ENCODE measurements at places on chromosomes 2 and 18.

GRCh38 chr18:47323158-47323557 lies 71.7 kb upstream of the SKOR2 start:
- DNase-seq: no peak

DNA sequence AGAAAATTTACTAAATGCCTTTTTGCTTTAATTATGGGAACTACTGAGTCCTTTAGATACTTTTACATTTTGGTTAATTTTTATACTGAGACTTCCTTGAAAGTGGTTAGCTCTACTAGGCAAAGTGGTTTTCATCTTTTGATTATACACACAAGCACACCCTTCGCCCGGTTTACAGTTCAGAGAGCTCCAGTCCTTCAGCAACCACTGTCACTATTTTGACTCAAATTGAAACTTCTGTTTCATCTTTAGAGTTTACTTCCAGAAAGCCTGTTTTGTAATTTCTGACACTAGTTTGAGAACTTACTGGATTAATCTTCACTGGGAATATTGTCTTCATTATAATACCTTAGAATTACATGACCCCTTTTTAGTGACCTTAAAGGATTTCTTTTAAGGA lies 140.3 kb upstream of the FOSL2 start:
- DNase-seq: no peak

GRCh38 chr18:2178036-2178435 lies 393.3 kb downstream of the METTL4 start:
- no peak for DNase-seq

DNA sequence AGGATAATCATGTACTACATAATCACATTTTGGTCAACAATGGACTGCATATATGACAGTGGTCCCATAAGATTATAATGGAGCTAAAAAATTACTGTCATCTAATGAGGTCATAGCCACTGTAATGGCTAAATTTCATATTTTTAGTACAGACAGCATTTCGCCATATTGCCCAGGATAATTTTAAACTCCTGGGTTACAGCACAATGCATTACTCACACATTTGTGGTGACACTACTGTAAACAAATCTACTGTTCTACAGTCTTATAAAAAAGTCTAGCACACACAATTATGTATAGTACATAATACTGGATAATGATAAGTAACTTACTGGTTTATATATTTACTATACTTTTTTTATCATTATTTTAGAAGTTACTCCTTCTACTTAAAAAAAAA lies 12.8 kb downstream of the EIF2AK2 start:
- no peak for DNase-seq

DNA sequence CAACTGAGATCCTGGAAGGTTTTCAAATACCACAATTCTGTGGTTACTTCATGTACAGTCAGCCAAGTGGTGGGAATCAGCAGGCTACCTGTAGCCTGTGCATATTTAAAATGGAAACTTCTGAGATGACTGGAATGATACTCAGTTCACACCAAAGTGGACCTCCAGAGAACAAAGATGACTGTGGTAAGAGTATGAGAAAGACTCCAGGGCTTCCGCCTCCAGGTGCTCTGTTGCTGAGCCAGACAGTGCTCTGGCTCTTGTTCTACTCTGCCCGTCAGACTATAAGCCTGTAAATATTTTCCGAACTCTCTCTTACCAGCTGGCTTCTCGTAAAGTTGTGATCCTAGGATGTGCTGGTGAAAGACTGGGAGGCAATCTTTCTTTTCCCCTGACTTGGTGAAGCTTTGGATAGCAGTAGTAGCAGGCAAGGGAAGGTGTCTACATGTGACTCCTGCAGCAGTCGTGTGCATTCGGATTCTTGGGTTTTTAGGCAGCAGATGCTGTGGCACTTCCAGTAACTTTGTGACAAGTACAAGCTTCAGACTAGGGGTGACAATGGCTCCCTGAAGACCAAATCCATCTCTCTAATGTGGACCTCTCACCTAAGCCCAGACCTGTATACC lies 23.1 kb downstream of the ST3GAL5 start:
- no peak for DNase-seq

DNA sequence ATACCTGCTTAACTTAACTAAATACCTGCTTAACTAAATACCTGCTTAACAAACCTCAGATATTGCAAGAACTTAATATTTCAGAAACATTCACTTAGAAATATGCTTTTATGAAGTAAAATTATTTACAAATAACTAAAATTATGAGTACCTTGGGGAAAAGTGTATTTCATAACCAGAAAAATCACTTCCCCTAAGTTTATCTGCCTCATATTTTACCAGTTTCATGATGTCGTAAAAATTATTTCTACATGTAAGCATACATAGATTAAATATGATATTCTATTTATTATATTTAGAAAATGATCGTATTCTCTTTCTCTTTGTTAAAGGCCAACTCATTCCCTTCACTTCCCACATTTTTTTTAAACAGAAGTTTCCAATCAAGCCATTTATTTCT lies 41.5 kb upstream of the DSC1 start:
- DNase-seq: no peak

DNA sequence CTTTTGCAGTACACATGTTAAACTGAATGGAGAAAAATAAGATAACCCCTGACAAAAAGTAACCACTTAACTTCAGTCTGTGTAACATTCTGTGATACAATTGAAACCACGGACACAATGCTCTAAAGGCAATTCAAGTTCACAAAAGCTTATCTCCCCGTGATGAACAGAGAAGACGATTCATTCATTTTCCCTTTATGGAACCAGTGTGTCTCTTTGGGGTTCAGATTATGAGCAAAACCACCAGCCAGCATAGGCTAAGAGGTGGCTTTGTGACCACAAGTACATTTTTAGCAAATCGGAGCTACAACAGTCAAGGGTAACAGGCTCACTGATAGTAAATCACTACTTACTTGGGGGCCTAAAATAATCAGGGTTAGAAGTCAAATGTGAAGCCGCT lies 120.6 kb upstream of the SMAD7 start:
- no peak for DNase-seq

- DNase-seq: no peak
Observed at GRCh38 chr18:52670896-52671295, 330.9 kb downstream of the DCC start.

DNA sequence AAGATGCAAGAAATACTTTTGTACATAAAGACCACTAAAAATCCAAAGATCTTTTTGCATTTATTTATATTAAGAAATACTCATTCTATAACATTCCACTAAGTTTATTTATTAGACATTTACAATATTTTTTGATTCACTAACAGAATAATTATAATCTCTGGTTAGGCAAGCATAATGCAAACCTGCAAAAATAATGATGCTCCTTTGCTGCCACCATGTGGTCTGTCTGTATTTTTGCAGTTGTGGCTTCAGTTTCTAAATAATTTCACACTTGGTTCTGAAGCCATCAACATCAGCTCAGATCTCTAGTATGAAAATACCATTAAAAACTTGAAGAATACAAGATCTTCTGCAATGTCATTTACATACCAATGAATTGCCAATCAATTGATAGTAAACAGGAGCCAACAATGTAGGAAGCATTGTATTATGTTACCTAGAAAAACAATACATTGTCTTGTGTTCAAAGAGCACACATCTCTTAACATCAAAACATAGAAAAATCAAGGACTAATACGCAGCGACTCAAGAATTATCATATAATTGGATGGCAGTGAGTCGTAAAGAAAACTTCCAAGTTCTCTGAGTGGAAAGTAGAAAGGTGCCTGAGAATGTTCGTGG lies 28.8 kb upstream of the WDR75 start:
- no peak for DNase-seq

DNA sequence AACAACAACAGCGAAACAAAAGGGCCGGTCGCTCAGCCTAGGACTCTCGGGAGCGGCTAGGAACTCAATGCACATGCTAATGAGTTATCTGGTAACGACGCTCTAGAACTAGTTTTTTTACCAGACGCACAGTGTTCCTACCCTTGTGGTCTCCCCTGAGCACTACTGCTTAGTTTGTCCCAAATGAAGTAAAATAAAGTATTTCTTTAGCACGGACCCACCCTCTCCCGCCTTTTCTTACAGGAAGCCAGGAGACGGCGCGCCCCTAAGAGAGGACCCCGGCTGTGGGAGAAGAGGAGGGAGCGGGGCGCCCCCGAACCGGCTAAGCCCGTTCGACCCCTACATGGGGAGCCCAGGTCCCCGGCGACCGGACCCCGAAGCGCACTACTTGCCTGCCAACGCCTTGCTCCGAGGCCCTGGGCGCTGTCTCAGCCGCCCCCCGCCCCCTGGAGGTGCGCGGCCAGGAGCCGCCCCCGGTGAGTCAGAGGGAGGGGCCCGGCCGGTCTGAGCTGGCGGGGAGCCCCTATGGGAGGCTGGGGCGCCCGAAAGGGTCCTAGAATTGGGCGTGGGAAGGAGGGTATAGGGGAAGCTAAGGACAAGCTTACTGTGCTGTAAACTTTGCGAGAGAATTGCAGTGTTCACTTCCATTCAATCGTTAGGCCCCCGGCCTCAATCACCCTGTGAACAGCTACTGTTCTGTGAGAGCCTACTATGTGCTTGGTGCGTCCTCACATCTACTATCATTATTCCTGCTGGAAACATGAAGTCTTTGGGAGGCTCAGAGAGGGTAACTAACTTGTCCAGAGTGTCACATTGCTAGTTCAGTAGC lies 3.6 kb upstream of the CAPG start:
- no peak for DNase-seq

DNA sequence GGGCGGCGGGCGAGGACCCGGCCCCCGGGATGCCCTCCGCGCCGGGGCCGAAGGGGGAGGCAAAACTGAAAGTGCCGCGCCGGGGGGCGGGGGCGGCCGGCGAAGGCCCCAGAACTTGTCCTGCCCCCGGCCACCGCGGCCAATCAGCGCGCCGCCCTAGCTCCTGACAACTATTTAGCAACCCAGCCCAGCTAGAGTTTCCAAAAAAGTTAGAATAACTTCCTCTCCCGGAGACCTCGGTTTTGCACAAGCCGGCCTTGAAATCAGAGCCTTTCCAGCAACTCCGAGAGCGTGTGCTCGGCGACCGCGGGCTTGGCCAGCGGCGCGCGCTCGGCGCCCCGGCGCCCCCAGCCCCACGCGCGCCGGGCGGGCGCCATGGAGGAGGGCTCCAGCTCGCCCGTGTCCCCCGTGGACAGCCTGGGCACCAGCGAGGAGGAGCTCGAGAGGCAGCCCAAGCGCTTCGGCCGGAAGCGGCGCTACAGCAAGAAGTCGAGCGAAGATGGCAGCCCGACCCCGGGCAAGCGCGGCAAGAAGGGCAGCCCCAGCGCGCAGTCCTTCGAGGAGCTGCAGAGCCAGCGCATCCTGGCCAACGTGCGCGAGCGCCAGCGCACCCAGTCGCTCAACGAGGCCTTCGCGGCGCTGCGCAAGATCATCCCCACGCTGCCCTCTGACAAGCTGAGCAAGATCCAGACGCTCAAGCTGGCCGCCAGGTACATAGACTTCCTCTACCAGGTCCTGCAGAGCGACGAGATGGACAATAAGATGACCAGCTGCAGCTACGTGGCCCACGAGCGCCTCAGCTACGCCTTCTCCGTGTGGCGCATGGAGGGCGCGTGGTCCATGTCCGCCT lies at the start of gene TWIST2:
Gene TWIST2 (plus strand): TSS at position 245 of the 850 bp plus-strand sequence. CDS start 131 bp downstream, at position 376.
- DNase-seq: no peak

GRCh38 chr2:58042486-58042970 lies 4.1 kb upstream of the VRK2 start:
- DNase-seq: no peak

- DNase-seq: no peak
Observed at GRCh38 chr2:142875652-142876051, 1.8 kb upstream of the KYNU start.

GRCh38 chr2:241965931-241966412 lies 96.4 kb downstream of the RTP5 start:
- peak; percentile 28 for DNase-seq

- DNase-seq: no peak
Observed at GRCh38 chr2:238136820-238137537, 1.5 kb upstream of the KLHL30 start.

DNA sequence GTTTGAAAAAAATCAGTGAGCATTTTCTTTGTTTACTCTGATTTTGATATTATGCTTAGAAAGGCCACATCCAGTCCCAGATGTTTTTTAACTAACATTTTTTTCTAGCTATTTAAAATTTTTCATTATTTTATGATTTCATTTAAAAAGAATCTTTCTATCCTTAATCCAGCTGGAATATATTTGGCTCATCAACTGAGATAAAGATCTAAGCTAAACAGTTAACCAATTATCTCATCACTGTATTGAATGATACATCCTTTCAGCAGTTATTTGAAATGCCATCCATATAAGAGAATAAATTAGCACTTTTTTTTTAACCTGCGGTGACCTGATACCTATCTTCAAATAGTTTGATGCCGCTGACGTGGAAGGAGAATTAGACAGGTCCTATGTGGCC lies 245.5 kb upstream of the COPS8 start:
- DNase-seq: no peak

- DNase-seq: peak; percentile 66
Observed at GRCh38 chr2:165572151-165572550, 102.7 kb downstream of the CSRNP3 start.

- no peak for DNase-seq
Observed at GRCh38 chr2:43230951-43231827, 4.8 kb upstream of the ZFP36L2 start.

DNA sequence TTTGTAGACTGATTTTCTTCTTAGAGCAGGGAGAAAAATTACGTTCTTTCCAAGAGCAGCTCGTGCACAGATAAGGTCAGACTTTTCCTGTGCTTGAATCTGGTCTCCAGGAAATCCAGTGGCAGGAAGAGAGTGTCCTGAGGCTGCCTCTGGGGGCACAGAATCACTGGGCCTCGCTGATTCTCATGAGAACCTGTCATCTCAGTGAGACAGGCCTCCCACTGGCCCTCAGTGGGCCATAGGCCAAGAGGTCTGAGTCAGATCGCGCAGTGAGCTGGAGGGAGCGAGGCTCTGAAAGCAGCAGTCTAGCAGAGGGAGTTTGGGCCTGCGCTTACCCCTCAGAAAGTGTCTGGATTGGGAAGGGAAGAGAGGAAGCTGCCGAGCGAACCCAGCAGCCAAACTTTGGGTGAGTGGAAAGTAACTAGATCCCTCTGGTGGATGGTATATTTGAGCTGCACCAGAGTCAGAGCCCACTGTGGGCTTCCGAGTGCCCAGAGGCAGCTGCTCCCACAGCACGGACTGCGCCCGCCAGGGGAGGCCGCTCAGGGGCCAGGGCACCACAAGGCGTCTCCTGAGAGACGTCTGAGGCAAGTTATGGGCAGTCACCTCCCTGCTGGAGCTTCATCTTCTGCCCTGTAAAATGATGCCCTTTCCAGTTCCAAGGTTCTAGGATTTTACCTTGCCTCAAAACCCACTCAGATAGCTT lies 8.2 kb downstream of the GDF7 start:
- DNase-seq: no peak

- no peak for DNase-seq
Observed at GRCh38 chr2:207091176-207091575, 74.6 kb downstream of the KLF7 start.

DNA sequence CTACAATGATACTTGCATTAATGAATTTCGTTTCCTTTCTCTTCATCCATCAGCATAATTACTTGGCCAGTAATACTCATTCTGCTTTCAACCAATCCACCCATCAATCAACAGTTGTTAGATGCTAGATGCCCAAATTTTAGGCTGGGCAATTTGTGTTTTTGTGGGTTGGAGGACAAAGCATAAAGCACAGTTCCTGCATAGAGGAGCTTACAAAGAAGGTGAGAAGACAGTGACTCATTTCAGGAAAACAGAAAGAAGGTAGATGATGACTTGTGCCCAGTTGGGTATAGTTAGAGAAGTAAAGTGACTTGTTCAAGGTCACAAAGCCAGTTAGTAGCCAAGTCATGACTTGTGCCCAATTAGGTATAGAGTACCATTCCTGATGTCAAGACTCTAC lies 1186.8 kb upstream of the CELF4 start:
- no peak for DNase-seq
